NCI-H510A treated with DMSO at 0.1 percent for 48 hours (cell line): ENCODE measurements at places on chromosomes 6 and 20.

GRCh38 chr6:88177961-88178464, 11.9 kb upstream of the CNR1 start:
- DNase-seq: no peak

GRCh38 chr6:144757299-144757698, 472.2 kb downstream of the UTRN start:
- DNase-seq: no peak

DNA sequence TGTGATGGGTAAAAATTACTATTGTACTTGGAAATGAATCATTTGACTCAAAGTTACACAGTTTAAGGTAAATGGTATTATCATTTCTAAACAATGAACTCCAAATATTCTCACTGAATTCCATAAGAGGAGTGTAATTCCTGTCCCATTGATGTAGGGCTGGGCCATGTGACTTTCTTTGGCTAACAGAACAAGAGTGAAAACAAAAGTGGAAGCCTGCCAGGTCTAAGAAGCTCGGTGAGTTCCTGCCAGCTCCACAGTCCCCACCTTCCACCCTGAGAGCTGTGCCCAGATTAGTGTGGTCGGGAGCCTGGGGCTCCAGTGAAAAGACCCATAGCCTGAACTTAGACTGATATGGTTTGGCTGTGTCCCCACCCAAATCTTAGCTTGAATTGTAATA, 24.6 kb downstream of the TBXT start:
- DNase-seq: no peak

- DNase-seq: no peak
Observed at GRCh38 chr20:59027741-59028320, 4.3 kb downstream of the ATP5F1E start.

GRCh38 chr6:157056275-157056674, 267.0 kb downstream of the TMEM242 start:
- no peak for DNase-seq

- no peak for DNase-seq
Observed at GRCh38 chr6:68652117-68652536, 17.0 kb downstream of the ADGRB3 start.

- no peak for DNase-seq
Observed at GRCh38 chr6:163992701-163993100, 578.2 kb downstream of the QKI start.

DNA sequence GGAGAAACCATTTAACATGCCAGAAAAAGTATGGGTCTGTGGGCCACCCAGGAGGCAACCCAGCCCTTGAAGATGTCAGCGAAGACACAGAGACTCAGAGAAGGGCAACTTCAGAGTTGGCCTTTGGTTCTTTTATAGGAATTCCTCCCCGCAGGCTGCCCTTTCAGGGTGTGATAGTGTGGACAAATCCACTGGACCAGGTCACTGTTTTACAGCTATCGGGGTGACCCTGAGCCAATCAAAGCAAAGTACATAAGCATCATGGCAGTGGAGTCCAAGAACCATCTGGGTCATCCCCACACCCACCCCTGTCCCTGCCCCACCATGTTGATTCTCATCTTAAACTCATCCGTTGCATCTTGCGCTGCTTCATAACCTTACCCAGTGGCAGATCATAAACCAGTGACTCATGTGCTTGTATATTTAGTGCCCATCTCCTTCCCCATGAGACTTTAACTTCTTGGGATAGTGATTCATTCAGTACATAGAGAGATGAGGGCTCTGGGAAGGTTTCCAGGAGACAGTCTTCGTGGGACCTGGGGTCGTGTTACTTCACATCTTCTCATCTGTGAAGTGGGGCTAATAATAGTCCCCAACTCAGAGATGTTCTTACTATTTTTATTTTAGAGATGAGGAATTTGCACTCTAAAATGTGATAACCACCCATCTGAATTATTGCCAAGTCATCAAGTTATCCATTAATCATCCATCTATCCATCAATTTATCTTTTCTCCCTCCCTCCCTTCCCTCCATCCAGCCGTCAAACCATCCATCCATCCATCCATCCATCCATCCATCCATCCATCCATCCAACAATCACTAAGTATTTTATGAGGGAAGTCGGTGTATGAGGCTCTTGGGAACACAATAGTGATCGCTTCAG, 51.0 kb downstream of the EDN3 start:
- DNase-seq: no peak

DNA sequence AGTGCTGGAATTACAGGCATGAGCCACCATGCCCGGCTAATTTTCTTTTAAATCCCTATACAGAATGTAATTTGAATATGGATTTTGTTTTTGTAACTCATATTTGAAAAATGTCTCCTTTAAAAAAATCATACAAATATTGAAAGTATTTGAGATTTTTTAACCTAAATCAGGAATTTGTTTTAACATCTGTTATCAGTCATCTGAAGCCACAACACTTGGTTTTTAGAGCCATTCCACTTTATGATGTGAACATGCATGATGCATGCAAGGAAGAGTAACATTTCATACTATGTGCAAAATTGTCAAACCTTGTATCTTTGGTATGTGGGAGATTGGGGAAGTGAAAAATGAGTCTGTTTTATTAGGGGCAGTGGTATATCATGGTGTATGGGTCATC, 124.5 kb upstream of the AHI1 start:
- DNase-seq: no peak

DNA sequence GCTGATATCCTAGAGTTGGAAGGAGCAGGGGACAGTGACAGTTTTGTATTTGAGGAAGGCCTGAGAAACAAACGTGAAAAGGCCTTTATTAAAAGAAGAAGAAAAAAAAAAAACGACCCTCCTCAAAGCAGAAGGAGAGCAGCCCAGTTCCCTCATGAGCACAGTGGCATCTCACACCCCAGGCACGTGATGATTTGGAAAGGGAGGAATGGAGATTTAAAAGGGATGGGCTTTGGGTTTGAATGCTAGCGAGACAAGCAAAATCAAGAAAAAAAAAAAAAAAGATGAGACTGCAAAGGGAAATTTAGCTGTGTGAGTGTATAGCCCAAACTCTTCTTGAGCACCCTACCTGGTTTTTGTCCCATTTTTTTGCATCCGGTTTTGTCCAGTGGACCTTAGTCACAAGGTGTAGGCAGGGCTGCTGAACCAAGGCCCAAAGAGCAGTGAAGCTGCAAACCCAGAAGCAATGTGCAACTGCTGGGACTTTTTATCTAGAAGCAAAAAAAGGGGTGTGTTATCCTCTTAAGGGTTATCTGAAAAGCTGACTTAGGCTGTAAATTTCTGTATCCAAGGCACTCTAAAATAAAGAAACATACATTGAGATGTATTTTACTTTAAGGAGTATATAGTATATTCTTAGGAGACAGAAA, 54.5 kb upstream of the RREB1 start:
- DNase-seq: no peak

- DNase-seq: no peak
Observed at GRCh38 chr6:168226061-168226752, 93.4 kb downstream of the DACT2 start.

GRCh38 chr20:38196592-38196991, 31.5 kb upstream of the TGM2 start:
- DNase-seq: no peak

DNA sequence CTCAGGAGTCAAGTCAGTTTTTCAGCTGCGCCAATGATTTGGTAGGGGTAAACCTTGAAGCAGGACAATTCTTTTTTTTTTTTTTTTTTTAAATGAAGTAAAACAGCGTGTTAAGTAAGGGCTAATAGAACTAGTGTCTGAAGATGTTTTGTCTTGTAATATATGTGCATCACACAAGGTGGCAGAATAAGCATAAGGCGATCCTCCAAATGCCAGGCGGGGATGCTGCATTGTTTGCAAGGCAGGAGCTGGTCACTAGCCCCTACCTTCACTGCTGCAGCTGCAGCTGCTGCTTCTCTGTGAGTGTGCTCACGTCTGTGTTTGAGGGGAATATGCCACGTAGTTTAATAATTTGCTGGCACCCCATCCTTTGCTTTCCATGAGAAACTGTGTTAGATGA, 272.7 kb upstream of the MAP3K7 start:
- peak; percentile 31 for DNase-seq

DNA sequence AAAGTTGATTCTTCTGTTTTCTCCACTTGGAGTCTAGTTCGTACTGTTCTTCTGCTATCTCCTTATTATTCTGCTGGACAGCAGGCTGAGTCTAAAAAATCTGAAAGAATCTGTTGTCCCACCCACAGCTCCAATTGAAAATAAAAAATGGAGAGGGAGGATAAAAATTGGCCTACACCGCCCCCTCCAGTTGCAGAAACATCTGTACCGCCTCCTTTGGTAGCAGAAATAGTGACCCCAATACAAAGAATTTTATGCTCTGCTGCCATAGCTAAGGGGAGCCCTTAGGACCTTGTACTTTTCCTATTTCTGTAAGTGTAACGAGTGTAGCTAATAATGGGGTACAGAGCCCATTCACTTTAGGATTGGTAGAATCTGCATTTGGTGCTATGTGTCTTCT, 4.9 kb upstream of the FKBP1A start:
- no peak for DNase-seq

GRCh38 chr6:33344701-33345697, 27.5 kb upstream of the ZBTB22 start:
- peak; percentile 78 for DNase-seq

GRCh38 chr6:39357998-39358686, 35.6 kb upstream of the KCNK16 start:
- DNase-seq: peak; percentile 92

DNA sequence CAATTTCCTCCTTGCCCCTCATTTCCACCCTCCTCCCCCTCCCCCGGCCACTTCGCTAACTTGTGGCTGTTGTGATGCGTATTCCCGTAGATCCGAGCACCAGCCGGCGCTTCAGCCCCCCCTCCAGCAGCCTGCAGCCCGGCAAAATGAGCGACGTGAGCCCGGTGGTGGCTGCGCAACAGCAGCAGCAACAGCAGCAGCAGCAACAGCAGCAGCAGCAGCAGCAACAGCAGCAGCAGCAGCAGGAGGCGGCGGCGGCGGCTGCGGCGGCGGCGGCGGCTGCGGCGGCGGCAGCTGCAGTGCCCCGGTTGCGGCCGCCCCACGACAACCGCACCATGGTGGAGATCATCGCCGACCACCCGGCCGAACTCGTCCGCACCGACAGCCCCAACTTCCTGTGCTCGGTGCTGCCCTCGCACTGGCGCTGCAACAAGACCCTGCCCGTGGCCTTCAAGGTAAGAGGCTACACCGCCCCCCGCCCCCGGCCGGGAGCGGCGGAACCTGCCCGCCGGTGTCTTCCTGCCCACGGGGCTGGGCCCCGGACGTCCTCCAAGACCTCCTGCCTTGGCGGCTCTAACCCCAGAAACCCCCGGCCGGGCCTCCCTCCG, 44.9 kb upstream of the SUPT3H start:
- DNase-seq: peak; percentile 48

DNA sequence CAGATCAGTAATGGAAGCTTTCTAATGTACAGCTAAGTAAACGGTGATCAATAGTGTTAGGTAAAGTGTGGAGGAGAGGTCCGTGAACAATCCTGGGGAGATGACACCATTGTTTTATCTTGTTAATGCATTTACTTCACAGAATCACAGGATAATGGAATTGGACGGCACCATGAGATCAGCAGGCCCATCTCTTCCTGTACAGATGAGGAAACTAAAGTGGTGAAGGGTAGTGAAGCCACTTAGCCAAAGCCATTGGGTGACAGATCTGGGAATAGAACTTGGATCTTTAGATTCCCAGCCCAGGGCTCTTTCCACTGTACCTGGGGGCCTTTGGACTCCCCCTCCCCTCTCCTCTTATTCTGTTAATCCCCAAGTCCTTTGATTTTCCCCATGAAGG, 26.2 kb upstream of the IER3 start:
- no peak for DNase-seq

GRCh38 chr6:43951756-43952675, 175.2 kb downstream of the MRPL14 start:
- DNase-seq: no peak

- DNase-seq: peak; percentile 83
Observed at GRCh38 chr6:149026530-149026942, 279.7 kb downstream of the UST start.

- DNase-seq: no peak
Observed at GRCh38 chr6:129351807-129352206, 358.2 kb downstream of the ARHGAP18 start.

- DNase-seq: peak; percentile 16
Observed at GRCh38 chr20:15739035-15739434, 834.2 kb downstream of the KIF16B start.

DNA sequence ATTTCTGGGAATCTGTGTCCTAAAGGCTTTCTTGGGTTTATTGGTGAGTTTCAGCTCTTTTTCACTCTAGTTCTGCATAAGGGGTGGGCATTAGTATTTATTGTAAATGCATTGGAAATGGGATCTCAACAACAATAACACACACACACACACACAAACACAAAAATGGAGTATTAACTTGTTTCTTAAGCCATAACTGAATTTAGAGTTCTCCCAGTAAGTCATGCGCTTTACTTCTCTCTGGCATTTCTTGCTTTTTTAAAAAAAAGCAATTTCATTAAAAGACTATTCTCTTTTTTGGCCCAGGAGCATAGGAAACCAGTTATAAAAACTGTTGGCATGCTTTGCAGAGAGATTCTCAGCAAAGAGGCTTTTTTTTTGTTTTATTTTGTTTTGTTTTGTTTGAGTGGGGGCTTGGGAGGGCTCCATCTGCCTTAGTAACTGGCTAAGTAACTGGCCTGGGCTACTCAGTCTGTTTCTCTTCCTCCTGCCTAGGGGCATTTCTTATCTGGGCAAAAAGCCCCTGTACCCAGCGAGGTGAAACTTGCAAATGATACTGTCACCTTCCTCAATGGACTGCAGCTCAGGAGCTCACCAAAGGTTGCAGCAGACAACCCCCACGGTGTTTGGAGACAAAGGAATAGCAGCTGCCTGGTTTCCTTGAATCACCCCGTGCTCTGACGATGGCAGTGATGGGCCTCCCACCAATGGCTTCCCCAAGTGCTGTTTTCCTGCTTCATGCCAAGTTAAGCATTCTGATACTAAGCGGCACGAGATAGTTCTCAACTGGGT, 128.5 kb downstream of the BCAS1 start:
- DNase-seq: no peak

DNA sequence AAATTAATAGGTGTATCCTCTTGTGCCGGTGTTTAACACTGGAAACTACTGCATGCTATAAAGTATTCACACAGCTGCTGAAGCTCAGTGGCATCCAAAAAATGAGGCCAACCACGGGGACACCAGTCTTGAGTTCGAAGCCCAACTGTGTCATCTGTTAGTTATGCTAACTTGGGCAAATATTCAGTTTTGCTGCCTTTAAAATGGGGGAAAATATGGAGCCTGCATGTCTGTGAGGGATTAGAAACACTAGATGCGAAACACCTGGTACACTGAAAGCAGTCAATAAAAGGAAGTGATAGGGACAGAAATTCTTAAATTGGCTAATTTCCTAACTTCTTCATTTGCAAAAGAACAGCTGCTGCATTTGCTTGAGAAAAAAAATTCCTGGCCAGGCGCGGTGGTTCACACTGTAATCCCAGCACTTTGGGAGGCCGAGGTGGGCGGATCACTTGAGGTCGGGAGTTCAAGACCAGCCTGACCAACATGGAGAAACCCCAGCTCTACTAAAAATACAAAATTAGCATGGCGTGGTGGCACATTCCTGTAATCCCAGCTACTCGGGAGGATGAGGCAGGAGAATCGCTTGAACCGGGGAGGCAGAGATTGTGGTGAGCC, 36.6 kb upstream of the MLIP start:
- DNase-seq: no peak
